Neural crest cell (in vitro differentiated cells): ENCODE measurements at places on chromosomes 2 and 18. TPM values are rescaled to one million over a fixed set of nuclear protein-coding genes. Genes with fewer than 3 reads are reported as not detected.

Gene IL18R1
- not detected in 2 replicates for total RNA-seq

Gene KIAA2012
- total RNA-seq, result 0.07 and 0.34 TPM in 2 replicates

Gene G6PC2
- total RNA-seq, result not detected in 2 replicates

Gene TOGARAM2
- 0.35 TPM in 1 of 2 replicates, not detected in the other for total RNA-seq

GRCh38 chr2:140654565-140654964 lies 1476.3 kb downstream of the LRP1B start:
- H3K4me1 ChIP-seq, result no peaks in the 10 kb centered on the region
- H3K27ac ChIP-seq, result no peak overlapping the region
- H3K27me3 ChIP-seq, result no peaks in the 10 kb centered on the region
- H3K36me3 ChIP-seq, result no peaks in the 10 kb centered on the region

DNA sequence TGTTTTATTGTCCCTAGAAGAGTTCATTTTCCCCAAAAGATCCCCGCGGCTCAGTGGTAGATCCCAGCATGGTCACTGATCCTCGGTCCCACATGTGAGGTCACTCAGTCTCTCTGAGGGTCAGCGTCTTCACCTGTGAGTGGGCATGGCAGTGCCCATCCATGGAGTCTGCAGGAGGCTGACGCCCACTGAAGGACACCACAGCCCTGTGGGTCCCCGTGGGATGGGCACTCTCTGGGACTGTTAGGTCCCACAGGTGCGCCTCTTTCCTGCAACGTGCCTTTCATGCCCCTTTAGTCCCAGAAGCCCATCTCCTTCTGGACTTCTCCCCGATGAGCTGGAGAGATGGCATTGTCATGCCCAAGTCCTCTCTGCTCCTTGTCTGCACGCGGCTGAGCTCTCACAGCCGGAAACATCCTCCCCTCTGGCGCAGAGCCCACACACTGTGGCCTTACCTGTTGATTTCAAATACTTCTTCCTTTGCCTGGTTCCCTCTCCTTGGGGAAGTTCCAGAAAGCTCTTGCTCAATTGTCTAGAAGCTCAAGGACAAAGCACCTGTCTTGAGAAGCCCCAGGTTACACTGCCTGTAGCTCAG lies 75.9 kb downstream of the PTGR3 start:
- H3K36me3 ChIP-seq, result no peaks in the 10 kb centered on the region
- H3K27me3 ChIP-seq, result no peaks in the 10 kb centered on the region
- no peak overlapping the region for H3K4me3 ChIP-seq
- DNase-seq, result no peak
- H3K4me1 ChIP-seq, result no peaks in the 10 kb centered on the region
- no peak overlapping the region for H3K27ac ChIP-seq

DNA sequence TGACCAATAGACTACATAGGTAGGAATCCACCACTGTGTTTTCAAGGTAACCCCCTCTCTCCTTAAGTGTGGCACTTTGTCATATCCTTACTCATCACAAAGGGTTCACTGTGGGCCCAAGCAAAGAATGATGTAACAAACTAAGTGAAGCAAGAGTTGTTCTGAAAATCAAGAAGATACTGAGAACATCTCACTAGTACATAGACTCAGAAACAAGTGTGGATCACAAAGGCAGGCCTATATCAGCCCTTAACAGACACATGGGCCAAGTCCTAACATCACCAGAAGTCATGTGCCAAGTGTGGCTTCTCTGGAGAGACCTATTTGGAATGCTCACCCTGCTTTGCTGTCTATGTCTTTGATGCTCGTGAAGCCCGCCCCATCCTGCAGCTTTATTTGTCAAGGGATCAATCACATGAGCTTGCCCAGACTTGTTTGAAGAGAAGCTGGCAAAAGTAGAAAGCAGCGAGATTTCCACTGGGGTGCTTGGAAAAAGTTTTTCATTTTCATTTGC lies 131.2 kb upstream of the TTC39C start:
- no peaks in the 10 kb centered on the region for H3K36me3 ChIP-seq
- peaks cover 13% of the 10 kb centered on the region for H3K4me1 ChIP-seq
- H3K27me3 ChIP-seq, result no peaks in the 10 kb centered on the region
